ENCODE measurements at places on chromosomes 2 and 18.

DNA sequence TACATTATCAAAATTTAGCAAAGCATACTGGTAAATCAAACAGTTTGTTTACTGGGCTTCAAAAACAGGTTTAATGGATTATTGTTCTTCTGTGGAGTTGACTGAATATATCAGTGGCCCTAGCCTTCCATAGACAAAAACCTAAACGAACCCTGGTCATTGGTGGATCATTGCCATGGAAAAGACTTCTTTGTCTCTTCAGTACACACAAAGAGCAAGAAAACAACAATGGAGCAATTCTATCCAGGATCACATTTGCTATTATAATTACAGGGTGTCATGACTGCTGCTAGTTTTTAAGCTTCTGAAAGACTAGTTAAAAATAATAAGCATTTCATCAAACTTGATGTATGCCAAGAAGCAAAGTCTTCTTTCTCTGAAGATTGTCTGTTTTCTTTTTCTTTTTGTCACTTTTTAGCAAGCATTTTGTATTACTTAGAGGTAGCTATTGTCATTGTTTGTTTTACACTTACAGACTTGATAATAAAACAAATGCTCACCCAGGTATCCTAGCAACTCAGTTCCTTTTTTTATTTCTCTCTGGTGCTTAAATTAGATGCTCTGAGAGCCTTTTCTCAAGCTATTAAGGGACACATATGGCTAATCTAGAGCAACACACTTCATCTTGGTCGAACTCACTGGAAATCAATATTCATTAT lies 1228.7 kb upstream of the DDX18 start:
- no peak for DNase-seq

DNA sequence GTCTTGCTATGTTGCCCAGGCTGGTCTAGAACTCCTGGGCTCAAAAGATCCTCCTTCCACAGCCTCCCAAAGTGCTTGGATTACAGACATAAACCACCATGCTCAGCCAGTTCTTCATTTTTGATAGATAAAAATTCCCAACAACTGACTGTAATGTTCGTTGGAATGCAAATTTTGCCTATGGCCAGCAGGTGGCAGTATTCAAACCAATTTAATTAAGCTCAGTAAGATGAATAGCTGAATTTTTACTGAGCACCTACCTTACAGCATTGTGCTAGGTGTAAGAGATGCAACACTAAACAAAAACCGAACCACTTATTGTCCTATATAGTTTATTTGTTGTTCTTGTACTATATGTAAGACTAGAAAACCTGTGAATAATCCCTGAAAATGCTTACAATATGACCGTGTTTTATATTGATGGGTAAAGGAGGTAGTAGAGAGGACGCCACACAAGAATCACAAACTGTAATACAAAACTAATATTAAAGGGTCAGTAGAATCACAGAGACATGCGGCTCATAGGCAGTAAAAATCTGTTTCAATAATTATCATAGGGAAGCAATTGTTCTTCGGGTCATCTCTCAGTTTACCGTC lies 8.2 kb upstream of the TMEM182 start:
- DNase-seq = no peak

DNA sequence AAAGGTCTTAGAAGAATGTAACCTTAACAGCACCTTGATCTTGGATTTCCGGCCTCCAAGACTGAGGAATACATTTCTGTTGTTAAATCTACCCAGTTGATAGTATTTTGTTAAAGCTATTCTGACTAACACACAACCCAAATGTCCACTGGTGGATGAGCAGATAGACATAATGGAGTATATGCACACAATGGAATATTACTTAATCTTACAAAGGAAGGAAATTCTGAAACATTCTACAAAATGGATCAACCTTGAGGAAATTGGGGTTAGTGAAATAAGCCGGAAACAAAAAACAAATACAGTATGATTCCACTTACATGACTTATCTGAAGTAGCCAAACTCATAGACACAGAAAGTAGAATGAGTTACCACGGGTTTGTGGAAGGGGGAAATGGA lies 168.7 kb downstream of the ZNF804A start:
- no peak for DNase-seq

- DNase-seq = no peak
These were observed 824 bp upstream of the VPS54 start for GRCh38 chr2:64019975-64020528.

GRCh38 chr2:114170070-114170469 lies 272.4 kb upstream of the DPP10 start:
- no peak for DNase-seq

DNA sequence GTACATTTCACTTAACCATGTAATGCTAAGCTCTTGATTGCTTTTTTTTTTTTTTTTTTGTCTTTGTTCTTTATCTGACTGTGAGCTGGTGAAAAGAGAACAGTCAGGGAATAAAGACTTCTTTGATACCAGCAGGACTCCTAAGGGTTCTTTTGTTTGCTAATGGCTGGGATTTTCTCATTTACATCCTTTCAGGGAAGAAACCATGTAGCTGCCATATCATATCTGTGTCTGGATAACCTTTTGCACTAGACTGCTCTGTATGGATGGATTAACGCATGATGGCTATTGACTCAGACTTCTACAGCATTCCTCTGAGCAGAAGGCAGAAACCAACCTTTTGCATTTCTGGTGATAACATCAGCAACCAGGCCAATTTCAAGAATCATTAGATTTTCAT lies 504.0 kb downstream of the LRRTM4 start:
- no peak for DNase-seq

GRCh38 chr2:29443627-29444026 lies 328.4 kb downstream of the CLIP4 start:
- no peak for DNase-seq

DNA sequence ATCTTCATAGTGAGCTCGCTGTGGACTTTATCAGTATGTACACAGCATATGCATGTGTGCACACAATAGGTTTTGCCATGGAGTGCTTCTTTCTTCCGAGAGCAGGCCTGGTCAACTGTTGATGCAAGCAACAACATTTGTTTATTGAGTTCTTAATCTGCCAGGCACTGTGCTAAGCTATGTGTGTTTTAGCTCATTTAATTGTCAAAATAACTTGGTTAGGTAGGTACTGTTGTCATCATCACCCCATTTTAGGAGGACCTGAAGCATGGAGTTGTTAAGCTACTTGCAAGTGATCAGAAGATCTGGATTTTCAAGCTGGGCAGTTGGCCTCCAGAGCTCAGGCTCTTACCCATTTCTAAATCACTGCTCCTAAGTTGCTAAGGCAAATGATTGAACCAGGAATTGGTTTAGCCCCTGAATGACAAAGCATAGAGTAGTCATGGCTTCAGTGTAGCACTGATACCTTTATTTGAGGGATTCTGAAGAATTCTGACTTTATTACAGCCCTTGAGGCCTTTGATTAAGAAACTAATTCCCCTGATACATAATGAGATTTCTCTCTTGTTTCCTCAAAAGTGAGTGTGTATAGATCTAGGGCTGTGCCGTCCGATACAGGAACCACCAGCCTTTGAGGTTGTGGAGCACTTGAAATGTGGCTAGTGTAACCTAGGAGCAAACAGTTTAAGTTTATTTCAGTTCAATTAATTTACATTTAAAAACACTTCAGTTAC lies 132.9 kb downstream of the FMNL2 start:
- no peak for DNase-seq

- DNase-seq = no peak
These were observed 195.4 kb downstream of the FAM210A start for GRCh38 chr18:13530879-13531387.

GRCh38 chr2:200340508-200341224 lies 34.2 kb downstream of the SPATS2L start:
- DNase-seq = no peak

DNA sequence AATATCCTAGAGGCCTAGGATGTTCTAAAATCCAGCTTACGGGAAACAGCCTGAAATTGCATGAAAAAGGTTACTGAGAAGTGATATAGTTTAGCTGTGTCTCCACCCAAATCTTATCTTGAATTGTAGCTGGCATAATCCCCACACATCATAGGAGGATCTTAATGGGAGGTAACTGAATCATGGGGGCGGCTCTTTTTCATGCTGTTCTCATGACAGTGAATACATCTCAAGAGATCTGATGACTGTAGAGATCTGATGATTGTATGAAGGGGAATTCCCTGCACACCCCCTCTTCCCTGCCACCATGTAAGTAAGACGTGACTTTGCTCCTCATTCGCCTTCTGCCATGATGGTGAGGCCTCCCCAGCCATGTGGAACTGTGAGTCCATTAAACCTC lies 385.6 kb upstream of the ID2 start:
- no peak for DNase-seq

DNA sequence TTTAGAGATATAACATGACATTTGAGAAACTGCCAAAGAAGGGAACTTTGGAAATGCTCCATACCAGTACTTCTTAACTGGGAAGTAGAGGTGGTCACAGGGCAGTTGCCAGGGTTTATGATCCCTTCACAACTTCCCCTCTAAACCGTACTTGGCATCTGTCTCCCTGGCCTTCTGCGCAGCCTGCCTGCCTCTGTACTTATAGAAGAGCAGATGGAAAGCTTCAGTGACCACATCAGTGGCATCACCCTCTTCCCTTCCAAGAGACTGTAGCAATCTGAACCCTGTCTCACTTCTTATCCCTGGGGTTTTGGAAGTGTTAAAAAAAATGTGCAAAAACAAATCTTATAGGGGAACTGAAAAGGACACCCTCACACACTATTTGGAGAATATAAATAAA lies 64.1 kb downstream of the EIF2AK3 start:
- DNase-seq = no peak

GRCh38 chr2:23510471-23510870 lies 125.5 kb downstream of the KLHL29 start:
- DNase-seq = no peak

- DNase-seq = no peak
These were observed 13.8 kb downstream of the RRM2 start for GRCh38 chr2:10136101-10136934.

DNA sequence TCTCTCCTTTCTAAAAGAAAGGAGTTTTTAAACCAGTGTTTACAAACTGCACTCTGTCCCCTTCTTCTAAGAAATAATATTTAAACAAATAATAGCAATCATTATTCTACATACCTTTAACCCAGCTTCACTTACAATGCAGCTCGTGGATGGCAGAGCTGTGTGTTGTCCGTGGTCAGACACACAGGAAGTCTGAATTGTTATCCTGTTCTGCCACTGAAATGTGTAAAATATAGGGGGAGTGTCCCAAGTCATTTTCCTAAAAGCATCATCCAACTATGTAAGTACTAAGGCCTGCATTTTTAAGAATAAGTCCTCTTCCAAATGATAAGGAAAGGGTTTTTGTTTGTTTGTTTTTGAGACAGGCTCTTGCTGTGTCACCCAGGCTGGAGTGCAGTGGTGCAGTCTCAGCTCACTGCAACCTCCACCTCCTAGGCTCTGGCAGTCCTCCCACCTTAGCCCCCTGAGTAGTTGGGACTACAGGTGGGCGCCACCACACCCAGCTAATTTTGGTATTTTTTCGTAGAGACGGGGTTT lies 2.7 kb upstream of the PPP4R1 start:
- DNase-seq = no peak

DNA sequence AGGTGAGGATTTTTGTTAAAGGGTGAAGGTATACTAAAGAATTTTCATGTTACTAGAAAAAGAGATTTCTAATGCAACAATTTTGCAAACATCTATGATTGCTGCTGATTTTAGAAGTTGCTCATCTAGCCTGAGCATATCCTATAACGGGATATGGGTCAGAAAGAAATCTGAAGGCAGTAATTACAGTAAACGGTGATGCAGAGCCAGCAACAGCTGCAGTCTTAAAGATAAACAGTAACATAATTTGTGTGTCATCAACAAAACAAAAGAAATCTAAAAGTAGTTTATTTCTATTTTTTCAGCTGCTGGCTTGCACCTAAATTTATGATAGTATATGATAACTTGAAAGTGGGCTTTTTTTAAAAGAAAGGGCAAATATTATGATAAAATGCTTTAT lies 215.7 kb downstream of the SLC4A10 start:
- no peak for DNase-seq

DNA sequence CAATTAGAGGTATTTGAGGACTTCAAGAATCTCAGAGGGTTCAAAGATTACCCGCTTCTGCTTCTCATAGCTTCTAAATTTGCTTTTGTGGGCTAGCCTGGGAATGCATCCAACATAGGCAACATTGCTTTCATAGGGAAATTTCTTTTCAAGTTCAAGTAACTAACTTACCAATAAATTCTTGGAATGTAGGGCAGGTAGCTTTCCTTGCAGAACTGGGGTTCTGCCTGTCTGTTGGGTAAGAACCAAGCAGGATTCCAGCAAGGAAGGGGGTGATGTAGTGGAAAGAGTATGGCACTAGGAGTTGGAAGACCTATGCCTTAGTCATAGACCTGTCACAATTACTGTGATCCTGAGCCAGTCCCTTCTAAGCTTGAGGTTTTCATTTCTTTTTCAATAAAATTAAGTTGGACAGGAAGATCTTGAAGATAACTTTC lies 164.1 kb downstream of the FHOD3 start:
- no peak for DNase-seq

GRCh38 chr2:198273660-198274059 lies 469.3 kb downstream of the PLCL1 start:
- no peak for DNase-seq

DNA sequence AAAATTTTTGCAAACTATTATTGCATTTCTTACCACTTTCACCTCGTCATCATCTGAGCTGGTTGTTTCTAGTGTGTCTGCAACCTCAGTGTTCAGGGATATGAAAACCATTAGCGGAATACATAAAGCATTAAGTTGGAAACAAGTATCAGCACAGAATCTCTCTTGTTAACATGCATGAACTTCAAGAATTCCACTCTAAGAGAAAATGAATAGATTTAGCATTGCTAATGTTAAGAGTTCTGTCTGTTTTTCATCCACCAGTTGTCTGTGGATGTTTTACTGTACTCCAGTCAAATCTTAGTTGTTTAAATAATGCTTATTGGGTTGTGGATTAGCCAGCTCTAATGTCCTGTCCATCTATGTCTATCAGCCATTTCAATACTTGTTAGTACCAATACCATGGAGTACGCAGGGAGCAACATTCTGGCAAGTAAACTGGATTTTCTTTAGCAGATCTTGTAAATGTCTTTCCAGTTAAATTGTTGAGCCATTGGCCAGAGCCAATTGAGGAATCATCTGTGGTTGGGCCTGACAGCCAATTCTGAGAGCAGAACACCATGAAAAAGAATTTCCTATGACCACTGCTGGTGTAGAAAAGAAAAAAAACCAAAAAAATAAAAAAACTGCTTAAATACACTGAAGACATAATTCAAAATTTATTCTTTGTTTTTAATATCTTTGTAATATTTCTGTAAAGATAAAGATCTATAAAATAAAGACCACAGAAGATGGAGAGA lies 82.5 kb downstream of the SLC8A1 start:
- DNase-seq = no peak

DNA sequence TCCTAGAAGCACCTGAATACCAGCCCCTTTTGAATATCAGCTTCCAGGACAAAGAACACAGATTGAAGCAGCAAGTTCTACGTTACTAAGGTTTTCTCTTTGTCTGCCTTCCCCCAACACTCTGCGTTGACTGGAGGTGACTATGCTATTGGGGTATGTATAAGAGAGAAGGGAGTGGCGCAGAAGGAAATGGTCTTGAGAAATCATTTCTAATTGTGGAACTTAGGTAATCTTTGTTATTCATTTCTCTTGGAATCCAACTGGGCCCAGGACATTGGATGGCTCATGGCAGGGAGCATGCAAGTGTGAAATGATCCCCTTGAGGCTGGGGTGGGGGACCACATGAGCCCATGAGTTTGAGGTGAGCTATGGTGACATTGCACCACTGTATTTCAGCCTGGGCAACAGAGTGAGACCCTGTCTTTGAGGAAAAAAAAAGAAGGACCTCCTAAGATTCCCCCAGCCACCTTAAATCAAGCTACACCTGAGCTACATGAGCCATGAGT lies 29.7 kb downstream of the XDH start:
- no peak for DNase-seq

All from stimulated activated CD8-positive, alpha-beta memory T cell treated with anti-CD3 and anti-CD28 coated beads, Interleukin-15, amount 100 ng/mL, for 24 hours (primary cell).